ENCODE measurements at places on chromosomes 4 and X.

DNA sequence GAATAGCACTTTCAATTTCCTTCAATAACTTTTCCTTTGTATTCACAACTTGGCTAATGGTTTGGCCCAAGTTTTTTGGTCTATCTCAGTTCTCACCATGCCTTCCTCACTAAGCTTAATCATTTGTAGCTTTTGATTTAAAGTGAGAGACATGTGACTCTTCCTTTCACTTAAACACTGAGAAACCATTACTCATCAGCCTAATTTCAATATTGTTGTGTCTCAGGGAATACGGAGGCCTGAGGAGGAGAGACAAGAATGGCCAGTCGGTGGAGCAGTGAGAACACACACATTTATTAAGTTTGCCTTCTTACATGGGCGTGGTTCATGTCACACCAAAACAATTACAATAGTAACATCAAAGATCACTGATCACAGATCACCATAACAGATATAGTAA is 56.7 kb downstream of the TSPAN5 start:
- no peak for DNase-seq
- no peak overlapping the region for H3K27ac ChIP-seq
- H3K4me1 ChIP-seq: no peaks in the 10 kb centered on the region
- H3K27me3 ChIP-seq: no peaks in the 10 kb centered on the region
- no peak overlapping the region for H3K4me3 ChIP-seq

GRCh38 chr4:79210636-79211049 is 115.2 kb downstream of the NAA11 start:
- no peak overlapping the region for H3K4me3 ChIP-seq
- no peaks in the 10 kb centered on the region for H3K36me3 ChIP-seq
- no peak for DNase-seq
- no peaks in the 10 kb centered on the region for H3K27me3 ChIP-seq

- no peak overlapping the region for H3K27ac ChIP-seq
- no peaks in the 10 kb centered on the region for H3K27me3 ChIP-seq
- no peaks in the 10 kb centered on the region for H3K4me1 ChIP-seq
- H3K36me3 ChIP-seq: no peaks in the 10 kb centered on the region
- no peak for DNase-seq
Observed at GRCh38 chr4:184099535-184099966, 118.1 kb downstream of the ENPP6 start.

DNA sequence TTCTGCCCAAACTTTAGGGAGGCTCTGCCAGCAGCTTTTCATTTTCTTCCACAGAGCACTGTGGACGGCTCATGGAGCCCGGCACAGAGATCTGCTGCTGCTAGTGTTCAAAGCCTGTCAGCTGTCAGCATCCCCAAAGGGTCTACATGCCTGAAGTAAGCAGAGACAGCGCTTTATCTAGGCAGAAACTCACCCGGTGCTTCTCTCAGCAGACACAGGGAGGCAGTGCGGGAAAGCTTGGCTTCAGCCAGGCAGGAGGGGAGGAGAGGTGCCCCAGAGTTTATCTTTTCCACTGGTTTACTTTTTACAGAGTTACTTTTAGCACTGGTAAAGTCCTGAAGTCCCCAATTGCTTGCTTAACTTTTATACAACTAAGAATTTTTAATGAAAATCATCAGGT is 339.3 kb downstream of the NKX6-1 start:
- no peaks in the 10 kb centered on the region for H3K4me1 ChIP-seq
- DNase-seq: peak; percentile 6
- H3K4me3 ChIP-seq: no peak overlapping the region

- no peak overlapping the region for H3K4me3 ChIP-seq
- H3K36me3 ChIP-seq: no peaks in the 10 kb centered on the region
- peaks cover 19% of the 10 kb centered on the region for H3K27me3 ChIP-seq
- no peak overlapping the region for H3K27ac ChIP-seq
Observed at GRCh38 chr4:6071959-6072720, 53.9 kb upstream of the C4orf50 start.

GRCh38 chrX:41688835-41689234 is at the start of gene GPR34:
Gene GPR34 (plus strand): TSS chrX:41688973. CDS start chrX:41695634, 6,661 bp downstream.
- H3K4me3 ChIP-seq: no peak within 1 kb of the TSS
- H3K4me1 ChIP-seq: no peaks in the 10 kb centered on the region
- DNase-seq: no peak
- H3K27ac ChIP-seq: no peak within 1 kb of the TSS

DNA sequence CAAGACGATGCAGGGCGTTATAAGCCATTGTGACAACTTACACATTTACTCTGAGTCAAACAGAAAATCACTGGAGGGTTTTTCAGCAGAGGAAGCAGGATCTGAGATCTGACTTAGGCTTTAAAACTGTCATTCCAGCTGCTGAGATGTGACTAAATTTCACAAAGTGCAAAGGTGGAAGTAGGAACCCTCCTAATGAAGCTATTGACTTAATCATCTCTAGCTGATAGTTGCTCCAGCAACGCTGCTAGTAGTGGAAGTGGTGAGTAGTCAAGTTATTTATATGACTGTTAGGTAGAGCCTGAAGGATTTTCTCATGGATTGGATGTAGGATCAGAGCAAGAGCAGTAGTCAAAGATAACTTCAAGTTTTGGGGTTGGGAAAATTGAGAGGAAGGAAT is 218.6 kb downstream of the GRID2 start:
- H3K4me3 ChIP-seq: no peak overlapping the region
- H3K27me3 ChIP-seq: no peaks in the 10 kb centered on the region
- H3K4me1 ChIP-seq: no peaks in the 10 kb centered on the region
- no peak overlapping the region for H3K27ac ChIP-seq
- no peak for DNase-seq

- H3K27ac ChIP-seq: no peak overlapping the region
- H3K4me1 ChIP-seq: no peaks in the 10 kb centered on the region
- H3K27me3 ChIP-seq: no peaks in the 10 kb centered on the region
Observed at GRCh38 chrX:644304-645281, 14.0 kb downstream of the SHOX start.

DNA sequence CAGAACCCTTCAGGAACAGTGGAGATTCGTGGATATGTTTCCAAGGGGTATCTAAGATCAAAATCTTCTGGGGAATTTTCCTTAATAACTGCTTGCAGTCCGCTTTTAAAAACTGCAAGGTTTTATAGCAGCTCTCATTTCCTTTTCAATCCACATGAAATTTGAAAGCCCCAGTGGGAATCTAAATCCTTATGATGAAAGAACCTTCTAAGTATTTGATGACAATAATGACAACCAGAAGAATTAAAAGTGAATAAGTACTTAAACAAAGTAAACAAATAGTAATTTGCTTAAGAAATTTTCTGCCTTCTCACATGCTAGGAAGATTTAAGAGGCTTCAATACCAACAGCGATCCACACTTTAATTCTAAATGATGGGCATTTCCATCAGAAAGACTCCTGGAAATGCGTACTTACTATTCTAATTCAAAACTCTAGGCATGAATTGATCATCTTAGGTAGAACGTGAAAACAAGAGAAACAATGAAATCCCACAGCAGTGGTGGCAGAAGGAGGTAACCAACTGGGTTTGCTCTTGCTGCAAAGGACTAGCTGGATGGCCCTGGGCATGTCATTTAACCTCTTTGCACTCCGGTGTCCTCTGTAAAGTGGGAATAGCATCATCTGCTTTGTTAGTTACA is 37.6 kb upstream of the S100G start:
- no peaks in the 10 kb centered on the region for H3K36me3 ChIP-seq
- no peak for DNase-seq
- no peak overlapping the region for H3K27ac ChIP-seq
- no peaks in the 10 kb centered on the region for H3K4me1 ChIP-seq

- no peak overlapping the region for H3K4me3 ChIP-seq
- H3K36me3 ChIP-seq: no peaks in the 10 kb centered on the region
- H3K4me1 ChIP-seq: peaks cover 43% of the 10 kb centered on the region
- no peak overlapping the region for H3K27ac ChIP-seq
- no peaks in the 10 kb centered on the region for H3K27me3 ChIP-seq
Observed at GRCh38 chr4:6271701-6272465, 2.2 kb downstream of the WFS1 start.

DNA sequence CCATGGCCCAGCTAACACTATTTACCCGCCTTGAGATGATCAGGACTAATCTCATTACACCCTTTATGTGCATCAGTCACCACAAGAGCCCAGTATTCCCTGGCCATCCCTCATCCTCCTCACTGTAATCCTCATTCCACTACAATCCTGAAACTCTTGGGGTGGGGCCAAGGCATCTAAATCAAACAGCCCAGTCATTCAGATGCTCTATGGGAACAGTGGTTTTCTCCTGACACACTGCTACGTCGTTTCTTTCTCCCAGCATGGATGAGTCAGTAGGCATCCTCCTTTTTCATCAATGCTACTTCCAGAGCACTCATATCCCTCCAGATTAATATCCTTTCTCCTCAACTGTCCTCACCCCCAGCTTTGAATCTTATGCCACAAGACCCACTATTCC is 5.6 kb downstream of the SDAD1 start:
- H3K27me3 ChIP-seq: no peaks in the 10 kb centered on the region
- H3K27ac ChIP-seq: no peak overlapping the region
- peaks cover 12% of the 10 kb centered on the region for H3K4me1 ChIP-seq
- no peak for DNase-seq
- H3K4me3 ChIP-seq: no peak overlapping the region
- peaks cover 6% of the 10 kb centered on the region for H3K36me3 ChIP-seq

GRCh38 chr4:38179690-38180377 is 219.6 kb downstream of the PTTG2 start:
- H3K4me3 ChIP-seq: no peak overlapping the region
- peaks cover 18% of the 10 kb centered on the region for H3K4me1 ChIP-seq
- H3K27me3 ChIP-seq: no peaks in the 10 kb centered on the region

DNA sequence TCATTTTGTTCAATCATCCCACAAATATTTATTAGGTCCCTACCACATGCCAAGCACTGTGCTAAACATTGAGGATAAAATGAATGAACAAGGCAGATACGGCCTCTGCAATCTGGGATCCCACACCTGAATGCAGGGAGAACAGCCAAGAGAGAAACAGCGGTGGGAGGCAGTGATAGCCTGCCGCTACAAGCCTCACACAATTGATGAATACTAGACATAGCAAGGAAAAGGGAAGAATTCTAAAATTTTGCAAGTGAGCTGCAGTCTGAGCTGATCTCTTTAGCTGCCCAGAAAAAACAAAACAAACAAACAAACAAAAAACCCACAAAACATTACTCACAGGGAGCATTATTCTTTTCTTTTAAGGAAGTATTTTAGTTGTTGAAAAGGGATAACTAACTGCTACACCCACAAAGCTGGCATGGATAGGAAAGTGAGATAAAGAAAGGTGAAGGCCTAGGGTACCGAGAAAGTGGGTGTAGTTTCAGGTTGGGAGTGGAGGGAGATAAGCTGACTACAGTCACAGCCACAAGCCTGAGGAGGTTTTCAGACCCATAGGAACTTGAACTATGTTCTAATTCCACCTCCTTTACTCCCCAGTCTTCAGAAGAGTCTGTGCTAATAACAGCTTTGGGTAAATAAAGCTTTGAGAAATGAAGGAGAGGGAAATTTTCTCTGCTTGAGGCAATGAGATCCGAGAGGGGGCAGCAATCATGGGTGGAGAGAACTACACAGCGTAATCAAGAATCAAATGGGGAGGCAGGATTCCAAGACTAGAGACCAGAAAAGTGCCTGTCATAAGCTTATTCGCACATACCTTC is 85.4 kb downstream of the SH3RF1 start:
- no peak for DNase-seq
- H3K27ac ChIP-seq: no peak overlapping the region
- H3K4me1 ChIP-seq: peaks cover 10% of the 10 kb centered on the region
- no peaks in the 10 kb centered on the region for H3K27me3 ChIP-seq

DNA sequence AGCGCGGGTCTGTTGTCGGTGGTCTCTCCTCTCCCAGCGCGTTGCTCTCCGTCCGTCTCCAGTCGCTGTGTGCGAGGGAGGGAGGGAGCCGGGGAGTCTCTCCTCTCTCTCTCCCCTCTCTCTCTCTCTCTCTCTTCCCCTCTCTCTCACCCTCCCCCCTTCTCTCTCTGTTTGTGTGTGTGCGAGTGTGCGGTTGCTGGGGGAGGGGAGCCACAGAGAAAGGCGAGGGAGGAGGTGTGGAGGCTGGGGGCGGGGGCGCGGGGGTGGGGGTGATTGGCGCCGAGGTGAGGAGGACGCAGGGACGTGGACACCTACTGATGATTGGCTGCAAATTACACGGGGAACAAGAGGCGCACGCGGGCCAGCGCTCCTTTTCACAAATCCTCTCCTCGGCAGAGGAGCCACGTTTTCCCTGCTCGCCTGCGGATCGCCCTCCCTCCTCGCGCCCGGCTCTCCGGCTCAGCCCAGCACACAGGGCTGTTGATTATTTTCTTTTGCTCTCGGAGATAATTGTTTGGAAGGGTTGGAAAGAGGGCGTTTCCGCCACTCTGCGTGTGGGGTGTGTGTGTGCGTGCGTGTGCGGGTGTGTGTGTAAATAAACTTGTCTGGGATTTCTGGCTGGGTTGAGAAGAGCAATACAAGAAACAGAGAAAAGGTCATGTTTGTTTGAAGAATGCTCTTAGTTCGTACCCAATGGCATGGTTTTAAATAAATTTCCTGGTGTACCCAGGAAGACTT is at the start of gene CXXC4:
TSS of gene CXXC4 (minus strand) at position 73 of the 738 bp plus-strand sequence. CDS start 3,092 bp downstream, outside the sequence.
- no peaks in the 10 kb centered on the region for H3K27me3 ChIP-seq
- H3K27ac ChIP-seq: peak within 1 kb of the TSS; percentile 44
- H3K4me1 ChIP-seq: peaks cover 32% of the 10 kb centered on the region
- no peaks in the 10 kb centered on the region for H3K36me3 ChIP-seq

DNA sequence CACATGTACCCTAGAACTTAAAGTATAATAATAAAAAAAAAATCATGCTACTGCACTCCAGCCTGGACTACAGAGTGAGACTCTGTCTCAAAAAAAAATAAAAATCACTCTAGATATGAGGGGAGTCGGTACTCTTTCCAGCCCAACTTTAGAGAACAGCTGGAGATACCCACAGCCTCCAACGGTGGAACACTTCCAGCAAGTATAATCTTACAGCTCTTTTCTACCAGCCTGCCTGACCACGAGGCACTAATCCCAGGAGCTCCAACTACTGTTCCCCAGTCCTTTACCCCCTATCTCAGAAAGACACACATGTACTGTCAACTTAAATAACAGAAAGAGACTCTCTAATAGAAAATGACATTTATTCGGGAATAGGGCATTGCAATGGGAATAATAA is 46.8 kb downstream of the STEEP1 start:
- H3K27me3 ChIP-seq: no peaks in the 10 kb centered on the region
- no peaks in the 10 kb centered on the region for H3K36me3 ChIP-seq
- no peak overlapping the region for H3K4me3 ChIP-seq
- peaks cover 3% of the 10 kb centered on the region for H3K4me1 ChIP-seq
- no peak for DNase-seq

GRCh38 chr4:89949782-89950387 is 55.2 kb downstream of the MMRN1 start:
- H3K27me3 ChIP-seq: no peaks in the 10 kb centered on the region
- H3K4me3 ChIP-seq: no peak overlapping the region
- H3K27ac ChIP-seq: no peak overlapping the region
- no peak for DNase-seq

- DNase-seq: no peak
- H3K27ac ChIP-seq: no peak overlapping the region
- H3K4me1 ChIP-seq: no peaks in the 10 kb centered on the region
- H3K27me3 ChIP-seq: no peaks in the 10 kb centered on the region
Observed at GRCh38 chrX:3026074-3026815, 15.0 kb upstream of the ARSF start.

DNA sequence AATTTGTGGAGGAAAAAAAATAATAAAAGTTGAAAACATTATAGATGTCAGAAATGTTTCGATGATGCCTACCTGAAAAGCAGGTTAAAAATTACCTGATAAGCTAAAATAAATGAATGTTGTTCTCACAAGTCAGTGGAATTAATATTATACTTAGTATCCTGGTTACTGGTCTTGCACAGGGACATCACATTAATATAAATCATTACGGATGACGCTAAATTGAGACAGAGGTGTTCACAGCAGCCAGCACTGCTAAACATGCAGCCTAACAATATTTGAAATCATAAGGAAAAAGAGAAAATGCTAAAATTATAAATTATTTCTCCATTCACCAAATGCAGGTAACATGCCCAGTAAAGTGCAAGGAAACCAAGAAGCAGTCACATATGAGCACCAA is 1130.0 kb downstream of the STPG2 start:
- H3K27me3 ChIP-seq: no peaks in the 10 kb centered on the region
- no peak overlapping the region for H3K27ac ChIP-seq
- no peak overlapping the region for H3K4me3 ChIP-seq
- H3K36me3 ChIP-seq: no peaks in the 10 kb centered on the region

Data from HCT116 (cell line).